Prostate gland (tissue), 2 donors: ENCODE measurements at places on chromosomes 7 and 10.
A peak's percentile ranks its signal among the peaks of the same experiment; 100 is the strongest.

- DNase-seq = no peak
Measured at GRCh38 chr10:16689227-16689626, 128.0 kb downstream of the RSU1 start.

DNA sequence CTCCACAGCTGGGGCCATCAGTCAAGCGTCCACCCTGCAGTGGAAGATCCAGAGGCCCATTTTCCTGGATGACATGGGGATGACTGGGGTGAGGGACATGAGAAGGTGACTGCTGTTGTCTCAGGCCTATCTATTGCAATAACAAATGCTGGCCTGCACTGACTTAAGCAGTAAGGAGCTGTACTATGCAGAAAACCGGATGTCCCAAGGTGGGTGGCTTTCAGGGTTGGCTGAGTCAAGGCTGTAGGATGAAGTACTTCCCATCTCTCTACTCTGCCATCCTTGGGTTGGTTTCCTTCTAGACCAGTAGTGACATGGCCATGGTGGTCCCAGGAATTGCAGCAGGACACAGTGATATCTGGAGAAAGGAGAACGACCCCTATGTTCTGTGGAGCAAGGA, 48.1 kb downstream of the NEURL1 start:
- DNase-seq = no peak

DNA sequence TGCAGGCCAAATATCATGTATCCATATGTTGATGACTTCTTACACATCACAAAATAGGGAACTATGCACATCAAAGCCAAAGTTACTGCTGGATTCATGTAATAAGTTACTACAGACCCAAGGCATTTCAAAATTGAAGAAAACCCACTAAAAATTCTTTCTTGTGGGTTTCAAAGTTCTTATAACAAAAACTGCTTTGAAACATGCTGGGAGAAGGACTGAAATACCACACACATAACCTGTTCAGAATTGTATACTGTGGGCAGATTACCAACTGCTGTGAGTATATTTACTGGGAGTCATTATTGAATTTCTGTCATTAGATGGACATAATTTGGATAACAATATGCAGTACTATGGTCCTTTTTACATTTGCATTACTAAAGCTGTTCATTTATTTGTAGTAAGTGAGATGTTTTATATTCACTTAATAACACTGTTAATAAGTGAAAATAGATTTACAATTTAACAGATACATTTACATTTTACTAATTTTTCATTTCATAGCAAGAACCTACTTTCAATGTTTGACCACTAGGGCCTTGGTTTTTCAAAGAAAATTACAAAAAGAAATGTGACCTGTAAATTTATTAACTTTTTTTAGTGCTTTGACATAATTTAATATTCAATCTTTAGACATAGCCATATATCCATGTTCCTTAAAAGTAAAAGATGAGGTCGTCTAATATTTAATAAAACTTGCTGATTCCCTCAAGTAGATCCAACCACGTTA, 132.6 kb downstream of the MAGI2 start:
- DNase-seq = no peak

- DNase-seq = no peak
Measured at GRCh38 chr10:104731192-104731591, 90.1 kb downstream of the SORCS3 start.

GRCh38 chr10:35375091-35375765, 38.9 kb downstream of the CCNY start:
- no peak for DNase-seq

DNA sequence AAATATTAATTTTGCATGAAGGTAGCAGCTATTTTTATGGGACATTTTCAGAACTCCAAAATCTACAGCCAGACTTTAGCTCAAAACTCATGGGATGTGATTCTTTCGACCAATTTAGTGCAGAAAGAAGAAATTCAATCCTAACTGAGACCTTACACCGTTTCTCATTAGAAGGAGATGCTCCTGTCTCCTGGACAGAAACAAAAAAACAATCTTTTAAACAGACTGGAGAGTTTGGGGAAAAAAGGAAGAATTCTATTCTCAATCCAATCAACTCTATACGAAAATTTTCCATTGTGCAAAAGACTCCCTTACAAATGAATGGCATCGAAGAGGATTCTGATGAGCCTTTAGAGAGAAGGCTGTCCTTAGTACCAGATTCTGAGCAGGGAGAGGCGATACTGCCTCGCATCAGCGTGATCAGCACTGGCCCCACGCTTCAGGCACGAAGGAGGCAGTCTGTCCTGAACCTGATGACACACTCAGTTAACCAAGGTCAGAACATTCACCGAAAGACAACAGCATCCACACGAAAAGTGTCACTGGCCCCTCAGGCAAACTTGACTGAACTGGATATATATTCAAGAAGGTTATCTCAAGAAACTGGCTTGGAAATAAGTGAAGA, 112.3 kb downstream of the CFTR start:
- no peak for DNase-seq

DNA sequence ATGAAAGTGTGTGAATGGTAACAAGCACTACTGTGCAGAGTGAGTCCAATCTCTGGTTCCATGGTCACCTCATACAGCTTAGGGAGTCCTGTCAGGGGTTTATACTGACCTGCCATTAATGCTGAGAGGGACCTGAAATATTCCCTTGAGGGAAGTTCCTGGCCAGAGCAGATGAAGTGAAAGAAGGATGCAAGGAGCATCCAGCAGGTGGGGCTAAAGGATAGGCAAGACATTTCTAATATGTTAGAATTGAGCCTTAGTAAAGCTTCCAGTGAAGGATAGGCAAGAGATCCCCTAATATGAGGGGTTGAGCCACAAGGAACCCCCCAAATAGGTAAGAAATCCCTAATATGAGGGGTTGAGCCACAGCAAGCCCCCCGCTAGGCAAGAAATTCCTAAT, 25.5 kb upstream of the FAM221A start:
- peak; percentile 23 for DNase-seq

DNA sequence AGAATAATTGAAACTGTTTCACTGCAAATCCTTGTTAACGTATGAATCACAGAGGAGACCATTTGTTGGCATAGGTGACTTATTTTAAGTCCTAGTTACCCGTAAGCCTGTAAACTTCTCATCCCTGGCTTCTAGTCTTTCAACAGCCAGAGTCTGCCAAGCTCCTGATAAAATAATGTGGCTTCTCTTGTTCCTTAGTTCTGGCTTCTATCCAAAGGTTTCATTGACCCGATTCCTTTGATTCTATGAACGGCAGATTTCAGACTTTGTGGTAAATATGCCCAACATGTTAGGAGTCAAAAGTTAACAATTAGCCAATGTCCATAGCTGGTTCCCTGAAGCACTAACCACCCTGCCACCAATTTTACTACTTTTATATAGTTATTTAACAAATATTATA, 23.3 kb downstream of the DNAH11 start:
- DNase-seq = peak; percentile 28

DNA sequence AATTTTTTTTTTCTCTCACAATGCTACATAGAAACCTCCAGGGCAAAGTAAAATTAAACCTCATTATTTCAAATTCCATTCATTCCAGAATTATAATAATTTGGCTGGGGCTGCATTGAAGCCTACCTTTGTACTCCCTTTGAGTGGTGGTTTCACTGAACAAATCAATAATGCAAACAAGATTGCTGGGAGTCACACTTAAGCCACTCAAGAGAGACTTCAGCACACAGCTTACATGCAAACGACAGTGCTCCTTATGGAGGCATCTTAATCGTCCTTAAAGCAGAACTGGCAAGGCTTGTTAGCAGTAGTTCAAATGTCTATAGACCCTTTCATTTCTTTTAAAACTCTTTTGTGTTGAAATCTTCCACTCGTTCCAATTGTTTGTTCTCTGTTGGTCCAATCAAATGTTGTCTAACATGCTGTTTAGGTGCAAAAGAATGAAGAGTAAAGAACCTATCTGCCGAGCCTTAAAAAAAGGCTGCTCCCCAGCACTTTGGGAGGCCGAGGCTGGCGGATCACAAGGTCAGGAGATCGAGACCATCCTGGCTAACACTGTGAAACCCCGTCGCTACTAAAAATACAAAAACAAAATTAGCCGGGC, 294.9 kb downstream of the FGFR2 start:
- DNase-seq = no peak

- peak; percentile 34 for DNase-seq
Measured at GRCh38 chr10:16440396-16441133, 3.8 kb downstream of the PTER start.

DNA sequence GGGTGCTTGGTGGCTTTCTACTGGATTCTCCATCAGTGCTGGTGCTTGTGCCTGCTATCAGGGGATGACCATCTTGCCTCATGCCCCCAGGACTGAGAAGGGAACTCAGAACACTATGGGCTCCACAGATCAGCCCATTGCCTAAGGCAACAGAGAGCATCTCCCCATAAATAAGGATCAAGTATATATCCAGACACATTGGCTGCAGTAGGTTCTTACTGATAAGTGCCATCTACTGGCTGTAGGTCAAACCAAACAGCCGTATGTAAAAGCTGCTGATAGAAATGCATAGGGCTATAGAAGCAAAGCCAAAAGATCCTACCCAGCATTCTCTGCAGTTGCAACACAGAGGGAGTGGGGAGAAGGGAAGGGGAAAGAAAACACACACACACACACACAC, 153.7 kb downstream of the CDK14 start:
- DNase-seq = no peak

- DNase-seq = no peak
Measured at GRCh38 chr10:110865809-110866482, 5.8 kb upstream of the PDCD4 start.

DNA sequence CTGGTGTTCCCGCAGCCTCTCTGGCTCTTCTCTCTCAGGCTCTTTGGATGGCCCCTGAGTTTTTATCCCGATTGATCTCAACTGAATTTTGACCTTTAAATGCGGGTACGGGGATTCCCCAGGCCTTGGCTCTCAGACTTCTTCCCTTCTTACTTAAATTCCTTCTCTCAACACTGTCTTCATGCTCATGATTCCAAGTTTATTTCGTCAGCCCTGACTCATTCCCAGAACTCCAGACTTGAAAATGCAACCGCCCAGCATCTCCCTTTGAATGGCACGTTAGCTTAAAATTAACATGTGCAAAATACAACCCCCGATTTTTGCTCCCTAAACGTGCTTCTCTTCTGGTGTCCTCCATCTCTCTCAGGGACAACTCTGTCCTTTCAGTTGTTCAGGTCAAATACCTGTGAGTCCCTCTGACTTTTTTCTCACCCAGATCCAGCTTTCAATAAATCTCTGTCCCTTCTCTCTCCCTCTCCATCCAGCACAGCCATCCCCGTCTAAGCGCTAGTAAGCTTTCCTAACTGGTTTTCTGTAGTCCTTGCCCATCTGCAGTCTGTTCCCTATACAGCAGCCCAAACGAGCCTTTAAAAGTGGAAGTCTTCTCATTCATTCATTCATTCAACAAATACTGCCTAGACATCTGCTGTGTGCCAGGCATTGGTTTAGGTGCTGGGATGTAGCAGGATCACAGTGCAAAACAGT, 7.1 kb downstream of the HECW1 start:
- no peak for DNase-seq

DNA sequence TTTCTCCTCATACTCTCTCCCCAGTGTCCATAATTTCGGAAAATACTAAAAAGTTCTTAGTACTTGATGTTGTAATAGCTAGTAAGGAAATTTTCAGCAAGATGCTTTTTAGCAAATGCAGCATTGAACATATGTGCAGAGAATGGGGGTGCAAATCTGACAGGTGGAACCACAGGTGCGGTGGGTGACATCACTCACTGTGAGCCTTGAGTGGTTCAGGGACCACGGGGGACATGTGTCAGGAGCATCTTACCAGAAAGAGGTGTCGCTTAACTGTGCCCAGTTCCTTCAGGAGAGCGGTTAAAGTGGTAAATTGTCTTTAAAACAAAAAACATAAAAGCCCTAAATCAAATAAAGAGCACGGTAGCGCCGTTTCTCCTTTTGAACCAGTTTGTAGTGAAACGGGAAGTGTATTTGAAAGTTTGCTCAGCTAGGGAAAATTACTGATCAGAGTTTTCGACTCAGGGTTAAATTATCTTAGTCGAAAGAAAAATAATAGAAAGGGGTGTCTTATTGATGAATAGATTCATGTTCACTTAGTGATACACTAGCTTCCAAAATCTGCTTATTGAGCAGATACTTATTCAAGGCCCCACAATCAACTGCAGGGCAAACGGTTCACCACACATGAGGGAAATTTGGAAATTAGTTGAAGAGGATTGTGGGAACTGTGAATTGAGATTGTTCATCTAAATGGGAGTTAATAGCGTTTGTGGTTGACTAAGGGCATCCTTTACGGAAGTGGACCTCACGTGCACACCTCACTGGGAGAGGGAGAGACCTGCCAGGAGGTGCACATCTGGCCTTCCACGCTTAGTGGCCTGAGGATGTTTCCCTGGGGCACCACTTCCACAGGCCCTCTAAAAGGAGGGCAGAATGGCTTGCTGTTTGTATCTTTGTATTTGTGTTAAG, 12.7 kb downstream of the CUL1 start:
- DNase-seq = no peak

DNA sequence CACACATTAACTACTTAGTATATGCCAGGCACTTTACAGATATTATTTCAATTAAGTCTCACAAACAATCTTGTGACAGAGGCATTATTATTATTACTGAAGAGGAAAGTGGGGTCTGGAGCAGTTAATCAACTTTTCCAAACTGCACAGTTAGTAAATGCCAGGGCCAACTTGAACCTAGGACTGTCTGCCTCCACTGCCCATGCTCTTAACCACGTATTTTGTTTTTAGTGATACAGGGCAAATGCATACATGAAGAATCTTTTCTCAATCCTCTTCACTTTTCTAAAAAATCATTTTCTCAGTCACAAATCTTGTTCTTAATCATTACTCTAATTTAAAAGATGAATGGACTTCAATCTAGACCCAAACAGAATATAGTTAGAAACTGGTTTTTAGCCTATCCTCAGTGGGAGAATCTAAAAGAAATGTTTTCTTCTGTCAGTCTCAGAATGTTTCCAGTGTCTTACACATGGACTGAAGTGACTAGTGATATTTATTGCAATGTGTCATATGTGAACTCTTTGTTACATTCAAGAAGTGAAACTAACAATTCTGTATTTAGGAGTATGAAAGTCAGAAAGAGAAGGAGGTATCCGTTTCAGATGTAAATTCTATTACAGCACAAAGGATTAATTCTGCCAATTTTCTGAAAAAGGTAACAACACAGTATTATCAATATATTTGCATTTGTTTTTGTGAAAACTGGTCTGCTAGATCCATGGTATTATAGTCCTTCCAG, 55.5 kb upstream of the CCNJ start:
- DNase-seq = no peak

- DNase-seq = no peak
Measured at GRCh38 chr10:130491011-130491692, 355.0 kb downstream of the GLRX3 start.
